Astrocyte of the cerebellum (primary cell): ENCODE measurements at places on chromosomes 4 and X.

- DNase-seq, result no peak
Observed at GRCh38 chr4:55116450-55116849, 8.9 kb downstream of the KDR start.

DNA sequence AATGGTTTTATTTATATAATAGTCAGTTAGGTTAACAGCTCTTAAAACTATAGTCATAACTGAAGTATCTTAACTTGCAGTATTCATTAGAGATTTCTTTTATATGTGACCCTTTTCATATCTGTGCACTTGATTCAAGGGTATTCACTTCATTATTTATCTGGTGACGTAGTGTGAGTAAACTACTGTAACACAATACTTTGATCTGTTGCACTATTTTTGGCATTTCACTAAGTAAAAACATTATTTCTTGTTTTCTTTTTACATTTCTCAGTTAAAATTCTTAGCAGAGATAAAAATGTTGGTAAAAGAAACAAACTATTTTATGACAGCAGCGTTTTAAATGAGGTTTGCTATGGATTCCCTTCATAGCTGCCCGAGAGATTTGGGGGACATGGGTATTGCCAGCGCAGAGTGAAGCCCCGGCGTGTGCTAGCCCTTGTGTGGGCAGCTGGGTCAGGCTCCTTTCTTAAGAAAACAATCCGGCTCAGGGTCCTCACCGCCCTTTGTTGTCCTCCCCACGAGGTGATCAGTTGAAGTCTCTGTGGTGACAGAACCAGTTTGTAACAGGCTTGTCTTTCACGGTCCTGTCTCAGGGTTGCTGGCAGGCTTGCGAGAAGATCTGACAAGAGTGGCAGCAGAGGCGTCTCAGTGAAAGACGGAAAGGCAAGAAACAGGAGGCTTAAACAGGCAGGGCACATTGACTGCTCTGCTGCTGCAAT is 293.4 kb downstream of the BMPR1B start:
- DNase-seq, result no peak

DNA sequence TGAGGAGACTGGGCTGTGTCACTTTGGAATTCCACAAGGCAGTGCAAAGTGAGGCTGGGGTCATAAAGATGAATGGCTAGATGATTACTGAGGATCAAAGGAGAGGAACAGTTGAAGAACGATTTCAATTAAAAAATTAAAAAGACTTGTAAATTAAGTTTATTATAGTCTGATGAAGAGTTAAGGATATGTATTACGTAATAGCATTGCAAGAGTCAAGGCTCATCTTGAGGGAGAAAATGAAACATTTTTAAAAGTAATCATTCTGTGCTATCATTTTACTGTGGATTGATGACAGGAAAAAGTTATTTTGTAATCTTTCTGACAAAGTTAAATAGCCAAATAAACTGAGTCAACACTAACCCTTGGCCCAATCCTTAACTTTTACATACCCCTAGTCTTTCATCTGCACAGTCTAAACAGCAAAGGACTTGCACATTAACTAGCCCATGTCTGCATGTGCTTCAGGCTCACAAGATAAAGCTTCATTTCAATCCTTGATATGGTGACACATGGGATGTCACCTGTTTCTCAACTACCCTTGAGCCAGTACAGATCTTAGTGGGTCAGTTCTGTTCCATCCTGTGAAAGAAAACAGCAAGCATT is 465.5 kb upstream of the CTSO start:
- DNase-seq, result no peak

- DNase-seq, result no peak
Observed at GRCh38 chrX:44503560-44503959, 39.1 kb downstream of the FUNDC1 start.

DNA sequence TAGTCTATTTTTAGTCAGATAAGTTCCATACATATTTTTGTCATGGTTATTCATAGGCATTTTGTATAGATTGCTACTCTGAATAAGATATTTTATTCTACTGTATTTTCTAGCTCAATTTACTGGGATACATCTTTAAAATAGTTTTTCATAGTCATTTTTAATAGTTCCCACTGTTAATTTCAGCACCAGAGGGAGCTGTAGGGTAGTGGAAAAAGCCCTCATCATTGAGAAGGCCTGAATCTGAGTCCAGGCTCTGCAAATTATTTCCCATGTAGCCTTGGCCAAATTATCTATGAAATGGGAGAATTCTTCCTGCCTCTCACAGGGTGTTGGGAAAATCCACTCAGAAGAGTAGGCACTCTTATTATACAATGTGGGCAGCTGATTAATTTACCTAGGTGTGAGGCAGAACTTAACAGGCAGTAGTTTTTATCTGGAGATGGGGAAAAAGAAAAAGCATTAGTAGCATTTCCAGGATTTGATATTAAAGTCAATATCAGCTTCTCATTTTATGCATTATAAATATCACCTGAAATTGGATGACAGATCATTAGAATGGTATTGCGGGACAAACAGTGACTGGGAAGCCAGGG is 102.9 kb upstream of the PAQR3 start:
- DNase-seq, result peak; percentile 32

GRCh38 chr4:45745741-45746140 is 378.1 kb downstream of the GABRG1 start:
- DNase-seq, result no peak

- DNase-seq, result no peak
Observed at GRCh38 chrX:14028473-14028872, 1.2 kb downstream of the GEMIN8 start.

DNA sequence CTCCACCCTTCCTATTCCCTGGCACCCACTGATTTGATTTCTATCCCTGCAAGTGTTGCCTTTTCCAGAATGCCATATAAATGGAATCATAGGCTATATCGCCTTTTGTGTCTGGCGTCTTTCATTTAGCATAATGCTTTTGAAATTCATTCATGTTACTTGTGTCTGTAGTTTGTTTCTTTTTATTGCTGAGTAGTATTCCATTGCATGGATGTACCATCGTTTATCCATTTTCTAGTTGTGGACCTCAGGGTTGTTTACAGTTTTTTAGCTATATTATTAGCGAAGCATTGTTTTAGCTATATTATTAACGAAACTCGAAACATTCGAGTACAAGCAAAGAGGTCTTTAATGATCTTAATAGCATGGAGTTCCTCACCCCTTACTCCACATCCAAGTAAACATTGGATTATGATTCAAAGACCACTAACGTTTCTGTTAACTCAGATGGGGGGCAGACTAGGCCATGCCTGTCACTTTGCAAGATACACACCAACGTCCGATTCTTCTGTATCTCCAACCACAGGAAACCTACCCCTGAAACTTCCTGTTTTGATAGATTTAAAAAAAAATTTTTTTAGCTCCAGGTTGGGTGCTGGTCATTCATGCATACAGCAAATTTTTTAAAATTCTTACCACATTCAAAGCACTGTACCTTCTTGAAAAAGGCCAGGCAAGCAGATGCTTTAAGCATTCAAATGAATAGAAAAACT is 1.1 kb downstream of the DCK start:
- no peak for DNase-seq

DNA sequence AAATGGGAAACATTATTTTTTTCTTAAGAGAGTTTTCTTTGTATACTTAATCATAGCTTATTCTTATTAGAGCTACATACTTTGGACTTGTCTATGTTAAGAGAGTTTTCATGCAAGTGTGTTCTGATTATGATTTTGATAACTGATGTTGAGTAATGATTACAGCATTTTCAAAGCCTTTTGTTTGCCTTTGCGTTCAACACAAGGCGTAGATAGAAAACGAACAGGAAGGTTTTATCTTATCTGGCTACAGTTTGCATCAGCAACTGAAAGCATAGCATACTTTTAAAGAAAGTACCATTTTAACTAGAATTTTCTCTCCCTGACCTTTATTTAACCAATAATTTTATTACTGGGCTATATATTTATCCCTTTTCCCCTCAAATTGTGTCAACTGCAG is 51.6 kb upstream of the PDLIM5 start:
- no peak for DNase-seq

- no peak for DNase-seq
Observed at GRCh38 chr4:174369985-174370384, 86.3 kb downstream of the CEP44 start.

DNA sequence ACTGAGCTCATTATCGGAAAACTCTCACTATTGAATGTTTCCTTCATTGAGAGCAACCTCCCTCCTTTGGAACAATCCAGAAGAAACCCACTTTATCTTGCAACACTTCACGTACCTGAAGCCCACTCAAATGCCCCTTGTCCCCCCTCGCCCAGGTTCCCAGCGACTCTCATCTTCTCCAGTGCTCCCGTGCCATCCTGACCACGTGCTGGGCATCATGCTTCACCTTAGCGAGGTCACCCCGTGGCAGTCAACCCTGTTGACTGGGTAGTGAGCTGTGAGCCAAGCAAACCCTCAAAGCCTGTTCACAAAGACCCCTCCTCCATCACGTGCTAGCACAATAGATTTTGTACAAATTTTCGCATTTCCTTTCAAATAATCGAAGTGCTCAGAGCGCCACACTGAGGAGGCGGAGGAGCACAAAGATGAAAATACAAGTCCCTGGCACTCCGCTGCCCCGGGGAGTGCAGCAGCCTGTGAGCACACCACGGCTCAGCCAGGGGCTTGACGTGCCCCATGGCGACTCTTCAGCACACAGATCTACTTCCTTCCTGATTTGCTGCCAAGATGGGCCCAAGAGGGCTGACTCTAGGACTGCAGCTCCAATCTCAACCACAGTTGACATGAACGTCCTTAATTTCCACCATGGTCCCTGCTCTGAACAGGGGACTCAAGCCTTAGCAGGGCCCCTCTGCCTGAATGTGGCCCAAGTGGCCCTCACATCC is 15.6 kb downstream of the PDZD4 start:
- DNase-seq, result no peak

GRCh38 chr4:76108467-76109181 is 34.1 kb downstream of the ART3 start:
- no peak for DNase-seq

DNA sequence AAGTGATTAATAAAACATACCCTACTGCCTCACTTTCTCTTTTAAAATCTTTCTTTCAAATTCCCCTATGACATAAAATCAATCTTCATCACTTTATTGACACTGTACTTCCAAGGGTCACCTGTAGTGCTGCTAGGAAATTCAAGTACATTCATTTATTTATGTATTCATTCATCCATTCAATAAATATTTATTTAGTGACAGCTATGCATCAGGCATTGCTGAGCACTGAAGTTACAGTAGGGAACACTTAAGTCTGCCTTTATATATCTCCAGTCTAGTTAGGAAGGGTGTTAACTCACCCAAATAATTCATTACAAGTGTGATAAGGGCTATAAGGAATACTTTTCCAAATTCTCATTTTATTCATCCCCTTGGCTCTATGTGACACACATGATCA is 2.3 kb downstream of the SYTL5 start:
- DNase-seq, result no peak

DNA sequence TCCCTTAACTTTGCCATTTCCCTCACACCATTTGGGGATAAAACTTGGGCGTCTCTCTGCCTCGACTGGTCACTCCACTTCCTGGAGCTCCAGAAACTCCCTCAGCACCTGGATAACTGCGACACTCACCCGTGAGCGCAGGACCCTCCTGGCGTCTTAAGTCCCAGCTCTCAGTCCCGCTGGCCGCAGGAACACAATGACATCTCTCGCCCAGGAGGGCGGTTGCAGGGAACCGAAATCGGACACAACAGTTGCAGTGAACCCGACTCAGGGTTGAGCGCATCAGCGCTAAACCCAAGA is 370.9 kb upstream of the SMIM31 start:
- no peak for DNase-seq

DNA sequence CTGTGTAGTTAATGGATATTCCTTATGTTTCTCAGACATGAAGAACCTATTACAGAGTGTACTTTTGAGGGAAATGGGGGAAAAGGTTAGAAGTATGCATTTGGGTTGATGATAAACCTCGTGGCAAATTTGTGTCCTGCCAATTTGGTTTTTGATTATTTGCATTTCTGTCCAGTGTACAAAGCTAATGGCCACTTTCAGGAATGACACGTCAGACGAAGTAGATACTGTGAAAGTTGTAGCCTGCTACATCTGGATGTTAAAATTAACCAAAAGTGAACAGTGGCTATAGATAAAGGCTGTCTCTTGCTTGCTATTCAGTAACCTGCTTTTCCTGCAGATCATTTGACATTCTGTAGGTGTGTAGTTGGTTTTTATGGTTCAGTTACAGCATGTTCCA is 1.0 kb downstream of the PRDX4 start:
- DNase-seq, result no peak

DNA sequence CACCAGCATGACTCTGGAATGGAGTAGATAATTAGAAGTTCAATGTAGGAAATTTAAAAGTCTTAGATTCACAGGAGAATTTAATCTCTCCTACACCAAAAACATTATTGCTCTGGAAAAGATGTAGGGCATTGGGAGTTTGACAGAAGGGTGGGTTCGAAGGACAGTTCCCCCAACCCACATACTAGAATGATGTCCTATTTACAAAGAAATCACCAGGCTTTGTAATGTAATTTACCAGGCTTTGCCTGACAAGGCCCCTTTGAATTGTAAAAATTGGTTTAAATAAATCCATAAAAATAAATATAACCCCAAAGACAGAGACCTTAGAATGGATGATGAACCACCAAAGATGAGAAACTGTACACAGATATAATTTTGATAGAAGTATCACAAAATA is 399.2 kb upstream of the GRID2 start:
- DNase-seq, result no peak

DNA sequence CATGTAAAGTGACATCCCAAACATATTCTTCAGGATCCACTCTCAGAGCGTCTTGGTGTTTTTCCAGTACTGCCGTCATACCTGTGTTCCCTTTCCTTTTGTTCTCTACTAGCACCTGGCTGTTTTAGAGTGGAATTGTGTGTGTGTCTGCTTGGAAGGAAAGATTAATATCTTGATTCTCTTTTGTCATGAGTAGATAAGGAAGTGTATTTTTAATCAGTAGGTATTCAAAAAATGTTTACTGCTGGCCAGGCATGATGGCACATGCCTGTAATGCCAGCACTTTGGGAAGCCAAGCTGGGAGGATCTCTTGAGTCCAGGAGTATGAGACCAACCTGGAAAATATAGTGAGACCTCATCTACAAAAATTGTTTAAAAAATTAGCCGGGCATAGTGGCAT is 198.8 kb downstream of the CBR4 start:
- no peak for DNase-seq

DNA sequence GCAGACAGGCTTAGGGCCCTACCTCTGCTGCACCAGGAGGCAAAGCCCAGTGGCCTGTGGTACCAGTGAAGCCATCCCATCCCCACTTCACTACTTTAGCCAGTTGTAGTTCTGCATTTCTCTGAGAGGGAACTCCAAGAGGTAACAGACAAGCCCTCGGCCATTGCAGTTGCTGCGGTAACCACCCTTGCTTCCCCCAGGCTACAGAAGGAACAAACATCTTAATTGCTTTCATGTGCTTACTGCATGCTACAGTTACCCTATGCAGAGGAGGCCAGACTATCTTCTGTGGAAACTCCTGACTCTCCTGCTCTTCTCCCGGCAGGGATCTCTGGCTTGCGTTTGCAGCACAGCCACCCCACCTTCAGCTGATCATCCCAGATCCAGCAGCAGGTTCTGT is 67.8 kb downstream of the SPIN4 start:
- DNase-seq, result no peak
